ENCODE measurements at places on chromosomes 16 and 17.

DNA sequence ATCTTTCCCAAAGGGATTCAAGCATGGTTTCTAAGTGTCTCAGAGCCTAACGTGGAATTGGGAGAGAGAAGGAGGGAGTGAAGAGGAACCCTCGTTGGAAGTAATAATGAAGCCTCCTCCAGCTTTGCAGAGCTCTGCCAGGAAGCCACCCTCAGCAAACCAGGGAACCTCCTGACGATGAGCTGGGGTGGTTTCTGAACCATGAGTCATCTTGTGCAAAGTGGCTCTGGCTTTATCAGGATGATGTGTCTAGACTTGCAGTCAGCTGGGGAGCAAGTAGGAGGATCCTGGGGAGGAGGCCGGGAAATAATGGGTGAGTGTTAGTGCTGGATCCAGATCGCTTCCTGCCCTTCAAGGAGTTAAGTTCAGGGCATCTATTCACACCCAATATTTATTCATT lies 191.7 kb upstream of the RBFOX1 start:
- DNase-seq, result no peak

GRCh38 chr17:29054835-29055234 lies 11.9 kb downstream of the PIPOX start:
- no peak for DNase-seq

GRCh38 chr16:30777591-30778297 lies 9.3 kb downstream of the ZNF629 start:
- no peak for DNase-seq

GRCh38 chr17:30599428-30600059 lies 122.3 kb downstream of the GOSR1 start:
- DNase-seq, result no peak

GRCh38 chr17:16875662-16876061 lies 96.3 kb downstream of the TNFRSF13B start:
- DNase-seq, result no peak

DNA sequence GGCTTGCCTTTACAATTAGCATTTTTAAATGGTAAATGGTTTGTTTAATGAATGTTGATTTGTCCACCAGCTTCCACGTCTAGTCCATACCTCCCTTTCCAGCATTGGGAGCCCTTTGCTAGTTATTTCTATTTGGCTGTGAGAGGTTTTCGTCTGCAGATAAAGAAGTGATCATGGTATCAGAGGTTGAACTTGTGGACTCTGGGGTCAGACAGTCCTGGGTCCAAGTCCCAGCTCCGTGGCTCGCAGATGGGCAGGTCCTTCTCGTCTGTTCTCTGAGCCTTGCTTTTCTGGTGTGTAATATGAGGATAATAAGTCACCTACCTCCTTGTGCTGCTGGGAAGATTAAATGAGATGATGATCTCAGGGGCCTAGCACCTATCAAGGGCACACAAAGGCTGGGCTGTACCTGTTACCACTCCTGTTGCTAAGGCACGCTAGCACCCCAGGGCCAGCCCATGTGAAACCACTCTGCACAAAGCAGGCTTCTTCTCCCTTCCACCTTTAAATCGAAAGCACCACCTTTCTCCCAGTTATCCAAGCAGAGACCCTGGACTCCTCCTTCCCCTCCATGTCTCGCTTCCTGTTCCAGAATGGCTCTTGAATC lies 103.9 kb downstream of the GNAO1 start:
- no peak for DNase-seq

- DNase-seq, result no peak
Measured at GRCh38 chr16:15879255-15879811, 9.1 kb downstream of the CEP20 start.

- no peak for DNase-seq
Measured at GRCh38 chr17:71405101-71405500, 715.7 kb upstream of the SOX9 start.

Measured in activated CD4-positive, alpha-beta memory T cell treated with anti-CD3 and anti-CD28 coated beads, Interleukin-2, amount 10 ng/mL, durations not matched to agents 7 days and 5 days (primary cell).